ENCODE measurements at places on chromosomes 2 and 18. TPM values are rescaled to one million over a fixed set of nuclear protein-coding genes. Genes with fewer than 3 reads are reported as not detected.

FEV gene
- 11.9 TPM for polyA plus RNA-seq

DNA sequence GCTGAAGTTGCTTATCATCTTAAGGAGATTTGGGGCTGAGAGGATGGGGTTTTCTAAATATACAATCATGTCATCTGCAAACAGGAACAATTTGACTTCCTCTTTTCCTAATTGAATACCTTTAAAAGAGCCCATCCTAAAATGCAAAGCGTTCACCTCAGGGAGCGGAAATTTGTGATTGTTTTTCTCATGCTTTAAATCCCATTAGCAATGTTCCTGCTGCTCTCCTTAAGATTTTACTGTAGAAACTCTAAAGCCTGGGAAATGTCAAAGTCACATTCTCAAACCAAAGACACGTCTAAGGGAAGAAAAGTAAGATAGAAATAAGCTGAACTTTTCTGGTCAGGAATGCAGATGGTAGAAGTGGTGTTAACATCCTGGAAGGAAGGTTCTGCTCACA is 285.8 kb upstream of the MAP2 start:
- no peak for DNase-seq

DNA sequence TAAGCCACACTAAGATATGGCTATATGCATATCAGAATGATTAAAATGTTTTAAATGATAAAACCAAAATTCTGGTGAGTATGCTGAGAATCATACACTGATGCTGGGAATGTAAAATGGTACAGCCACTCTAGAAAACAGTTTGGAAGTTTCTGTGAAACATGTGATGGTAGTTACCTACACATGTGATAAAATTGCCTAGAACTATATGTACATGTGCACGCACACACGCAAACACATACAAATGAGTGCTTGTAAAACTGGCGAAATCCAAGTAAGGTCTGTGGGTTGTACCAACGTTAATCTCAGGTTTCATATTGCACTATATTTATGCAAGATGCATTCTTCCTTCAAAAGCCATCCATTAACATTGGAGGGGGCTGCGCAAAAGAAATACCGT is 195.0 kb upstream of the RAB6C start:
- DNase-seq: no peak

SERPINB11 gene
- polyA plus RNA-seq: not detected
